Central memory CD8-positive, alpha-beta T cell (primary cell): ENCODE measurements at places on chromosomes 11 and 22.

DNA sequence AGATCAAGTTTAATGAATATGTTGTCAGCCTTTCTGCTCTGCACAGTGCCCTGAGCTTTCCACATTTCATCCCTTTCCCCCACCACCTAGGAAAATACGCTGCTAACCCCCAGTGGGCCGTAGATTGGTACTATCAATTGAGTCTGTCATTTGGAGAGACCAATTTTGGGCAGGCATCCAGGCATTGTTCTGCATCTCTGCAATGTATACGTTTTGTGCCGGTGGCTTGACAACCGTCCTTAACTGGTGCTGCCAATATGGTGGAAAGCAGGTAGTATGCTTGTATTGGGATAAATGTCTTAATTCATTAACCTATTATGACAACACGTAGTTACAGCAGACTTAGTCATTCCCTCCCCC, 1.3 kb downstream of the ELMOD1 start:
- no peak for DNase-seq

GRCh38 chr11:43035086-43035485, 276.7 kb upstream of the API5 start:
- DNase-seq: no peak

- no peak for DNase-seq
These were observed 45.6 kb downstream of the PITPNB start for GRCh38 chr22:27873472-27873871.

DNA sequence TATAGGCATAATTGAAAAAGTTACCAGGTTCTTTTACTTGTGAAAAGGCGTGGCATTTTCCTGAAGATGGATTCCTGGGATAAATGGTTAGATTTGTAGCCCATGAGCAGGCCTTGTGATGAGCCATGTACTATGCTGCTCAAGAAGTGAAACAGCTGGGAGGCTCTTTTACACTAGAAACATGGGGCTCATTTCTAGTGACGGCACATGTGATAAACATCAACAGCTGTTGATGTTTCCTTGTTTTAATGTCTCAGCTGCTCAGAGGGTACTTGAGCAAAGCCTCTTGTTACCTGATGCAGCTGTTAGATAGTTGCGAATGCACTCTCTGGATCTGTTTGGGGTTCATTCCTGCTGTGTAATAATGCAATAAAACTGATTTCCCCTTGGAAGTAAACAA, 396.8 kb downstream of the GUCY1A2 start:
- DNase-seq: no peak

GRCh38 chr11:17734418-17734911, at the start of gene KCNC1:
Gene KCNC1 (plus strand): TSS chr11:17734781. CDS start chr11:17736003, 1,222 bp downstream.
- no peak for DNase-seq

DNA sequence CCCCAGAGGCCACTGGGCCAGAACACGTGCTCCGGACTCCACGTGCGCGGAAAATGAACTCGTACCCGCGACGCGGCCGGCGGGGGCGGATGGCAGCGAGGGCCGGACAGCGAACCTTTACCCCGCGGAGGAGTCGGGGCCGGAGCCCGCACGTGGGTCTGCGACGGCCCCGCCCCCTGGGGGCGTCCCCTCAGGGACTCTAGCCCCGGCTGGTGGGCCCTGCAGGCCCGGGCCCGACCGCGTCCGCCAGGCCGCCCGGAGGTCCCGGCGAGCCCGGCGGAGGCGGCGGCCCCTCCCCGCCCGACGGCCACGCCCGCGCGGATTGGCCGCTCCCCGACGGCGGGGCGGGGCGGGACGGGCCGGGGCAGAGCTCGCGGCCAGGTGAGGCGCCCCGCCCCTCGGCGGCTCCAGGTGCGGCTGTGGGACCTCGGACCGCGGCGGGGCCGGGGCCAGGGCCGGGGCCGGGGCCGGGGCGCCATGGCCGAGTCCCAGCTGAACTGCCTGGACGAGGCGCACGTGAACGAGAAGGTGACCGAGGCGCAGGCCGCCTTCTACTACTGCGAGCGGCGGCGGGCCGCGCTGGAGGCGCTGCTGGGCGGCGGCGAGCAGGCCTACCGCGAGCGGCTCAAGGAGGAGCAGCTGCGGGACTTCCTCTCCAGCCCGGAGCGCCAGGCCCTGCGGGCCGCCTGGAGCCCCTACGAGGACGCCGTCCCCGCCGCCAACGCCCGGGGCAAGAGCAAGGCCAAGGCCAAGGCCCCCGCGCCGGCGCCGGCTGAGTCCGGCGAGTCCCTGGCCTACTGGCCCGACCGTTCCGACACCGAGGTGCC, at the start of gene FAM83F:
Gene FAM83F (plus strand): TSS at position 389 of the 827 bp plus-strand sequence. CDS start 89 bp downstream, at position 478.
- DNase-seq: no peak

DNA sequence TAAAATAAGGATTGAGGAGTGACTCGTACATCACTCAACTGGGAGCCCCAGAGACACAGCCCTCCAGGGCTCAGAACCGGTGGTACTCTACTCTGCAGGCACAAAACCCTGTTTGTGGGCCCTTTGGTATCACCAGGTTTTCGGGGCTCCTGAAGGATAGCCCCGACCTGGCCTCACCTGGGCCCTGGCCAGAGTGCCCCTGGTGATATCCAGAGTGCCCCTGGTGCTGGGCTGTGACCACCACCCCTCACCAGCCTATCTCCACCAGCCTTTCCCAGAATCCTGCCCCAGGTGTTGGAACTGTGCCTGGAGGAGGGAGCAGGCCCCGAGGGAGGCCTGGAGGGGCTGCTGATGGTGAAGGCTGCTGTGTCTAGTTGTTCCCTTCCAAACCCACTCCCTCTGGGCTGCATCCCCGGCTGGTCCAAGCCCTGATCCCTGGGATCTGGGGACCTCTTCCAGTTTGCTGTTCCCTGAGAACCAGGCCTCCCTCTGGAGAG, 2.2 kb upstream of the GGT5 start:
- DNase-seq: no peak

GRCh38 chr11:78595436-78596130, 20.9 kb upstream of the NARS2 start:
- no peak for DNase-seq
